ENCODE measurements at places on chromosomes 4 and X.

DNA sequence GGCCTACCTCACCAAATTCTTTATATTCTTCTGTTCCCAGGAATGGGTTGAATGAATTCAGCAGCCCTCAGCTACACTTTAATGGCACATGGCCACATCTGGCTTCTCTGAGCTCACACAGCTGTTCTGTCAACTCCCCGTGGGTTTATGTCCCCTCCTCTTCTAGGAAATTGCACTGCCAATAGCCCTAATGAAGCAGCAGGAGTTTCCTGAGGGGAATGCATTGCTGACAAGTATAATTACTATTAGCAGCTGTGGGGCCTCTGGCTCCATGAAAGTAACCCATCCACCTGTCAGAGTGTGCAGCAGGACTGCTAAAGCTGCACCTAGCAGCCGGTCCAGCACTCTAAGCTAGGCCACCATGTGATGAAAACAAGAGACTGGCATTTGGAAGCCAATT, 50.3 kb downstream of the FTHL17 start:
- no peak for DNase-seq

GRCh38 chr4:37757761-37758160, 68.7 kb upstream of the PGM2 start:
- DNase-seq: no peak

DNA sequence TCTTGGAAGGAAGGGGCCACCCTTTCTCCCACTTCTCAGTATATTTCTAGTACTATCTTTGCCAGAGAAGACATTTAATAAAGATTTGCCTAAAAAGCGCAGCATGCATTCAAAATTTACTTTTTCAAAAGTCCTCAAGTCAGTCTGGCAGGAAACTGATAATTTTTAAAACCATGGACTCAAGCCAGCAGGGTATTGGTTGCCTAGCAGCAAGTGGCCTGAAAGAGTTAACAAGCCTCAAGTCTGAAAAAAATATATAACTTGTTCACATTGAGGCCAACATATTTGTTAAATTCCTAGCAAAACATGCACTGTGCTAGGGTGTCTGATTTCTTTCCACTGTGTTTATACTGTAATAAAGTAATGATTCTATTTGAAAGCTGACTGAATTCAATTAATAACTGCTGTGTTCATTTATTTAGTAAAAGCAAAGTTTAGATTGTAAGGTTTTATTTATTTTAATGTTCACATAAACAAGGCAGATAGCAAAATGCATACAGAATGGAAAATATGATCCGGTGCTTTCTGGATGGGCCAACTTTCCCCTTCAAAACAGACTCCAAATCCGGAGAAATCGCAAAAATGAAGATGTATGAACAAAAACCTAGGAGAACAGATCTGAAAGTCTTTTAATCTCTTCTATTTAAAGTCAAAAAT, 218.5 kb upstream of the FGF13 start:
- no peak for DNase-seq

DNA sequence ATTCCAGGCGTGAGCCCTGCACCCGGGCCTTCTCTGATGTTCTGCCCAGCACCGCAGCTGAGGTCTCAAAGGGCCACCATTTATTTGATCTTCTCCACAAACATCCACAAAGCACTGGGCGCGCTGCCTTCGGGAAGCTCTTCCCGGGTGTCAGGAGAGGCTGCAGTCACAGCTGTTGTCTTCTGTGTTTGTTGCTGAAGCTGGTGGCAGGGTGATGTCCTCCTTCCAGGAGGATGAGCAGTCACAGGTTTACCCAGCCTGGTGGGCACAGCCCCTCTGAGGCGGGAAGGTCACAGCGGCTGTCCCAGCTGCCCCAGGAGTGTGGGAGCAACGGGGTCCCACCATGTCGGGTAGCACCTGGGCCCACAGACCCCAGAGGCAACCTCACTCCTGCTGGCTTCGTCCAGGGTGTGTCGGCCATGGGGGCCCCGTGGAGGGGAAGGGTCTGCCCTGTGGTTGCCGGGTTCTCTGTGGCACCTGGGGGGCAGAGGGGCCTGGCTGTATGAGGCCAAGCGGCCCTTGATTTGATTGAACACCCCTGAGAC, 27.6 kb downstream of the FGFRL1 start:
- DNase-seq: no peak

- no peak for DNase-seq
These were observed 349.6 kb upstream of the FTHL17 start for GRCh38 chrX:31421441-31421840.

GRCh38 chr4:3365326-3365725, 72.5 kb downstream of the RGS12 start:
- no peak for DNase-seq

- no peak for DNase-seq
These were observed 1537.8 kb upstream of the PABPC4L start for GRCh38 chr4:135739354-135739753.

DNA sequence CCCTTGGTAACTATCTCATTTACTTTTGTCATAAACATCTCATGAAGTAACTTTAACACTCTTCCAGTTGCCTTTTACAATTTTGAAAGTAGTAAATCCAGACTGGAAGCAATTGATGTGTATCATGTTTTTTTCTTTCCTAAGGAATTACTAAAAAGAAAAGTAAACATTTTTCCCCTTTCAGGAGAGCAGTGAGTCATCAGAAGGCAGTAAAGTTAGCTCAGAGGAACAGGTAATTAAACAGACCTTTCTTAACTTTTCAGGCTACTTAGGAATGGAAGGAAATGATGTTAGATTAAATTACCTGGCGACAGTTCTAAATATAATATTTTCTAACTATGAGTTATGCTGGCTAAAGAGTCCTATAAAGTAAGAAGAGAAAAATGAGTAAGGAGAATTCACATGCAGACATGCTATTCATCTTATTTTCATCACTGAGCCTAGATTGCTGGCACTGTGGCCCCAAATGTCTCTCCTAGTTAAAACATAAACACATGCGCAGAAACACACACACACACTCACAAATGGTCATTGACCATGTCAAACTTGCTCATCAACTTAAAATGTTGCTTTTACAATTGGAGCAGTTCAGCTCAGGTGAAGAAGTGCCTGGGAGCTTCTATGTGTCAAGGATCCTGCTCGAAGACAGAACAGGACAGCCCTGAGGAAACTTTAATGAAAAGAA, 9.3 kb downstream of the DMP1 start:
- no peak for DNase-seq

DNA sequence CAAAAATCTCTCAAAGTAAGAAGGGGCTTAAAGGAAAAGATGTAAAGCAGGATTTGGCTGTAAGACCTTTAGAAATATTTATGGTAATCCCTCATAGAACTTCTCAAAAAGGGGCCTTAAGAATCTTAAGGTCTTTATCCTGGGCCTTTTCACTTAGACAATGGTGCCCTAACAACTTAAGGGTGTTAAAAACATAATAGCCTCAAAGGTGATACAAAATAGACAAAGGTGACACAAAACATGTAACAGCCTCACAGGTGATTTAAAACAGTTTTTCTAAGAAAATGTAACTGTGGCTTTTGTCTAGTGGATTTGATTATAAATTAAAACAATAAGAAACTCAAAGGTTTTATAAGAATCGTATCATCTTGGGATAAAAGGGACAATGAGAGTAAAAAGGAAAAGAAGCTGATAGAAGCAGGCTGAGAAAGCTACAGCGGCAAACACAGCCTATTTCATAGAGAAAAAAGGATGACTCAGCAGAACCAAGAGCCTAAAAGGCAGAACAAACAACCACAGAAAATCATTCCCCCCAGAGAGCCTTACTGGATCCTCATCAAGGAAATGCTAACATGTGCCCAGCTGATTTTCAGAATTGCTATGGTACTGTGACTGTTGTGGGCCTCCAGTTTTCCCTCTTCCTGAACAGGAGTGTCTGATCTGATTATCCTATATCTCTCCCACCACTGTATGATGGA, 164.3 kb downstream of the STPG2 start:
- DNase-seq: no peak

GRCh38 chr4:107252571-107252970, 216.5 kb upstream of the DKK2 start:
- DNase-seq: no peak

DNA sequence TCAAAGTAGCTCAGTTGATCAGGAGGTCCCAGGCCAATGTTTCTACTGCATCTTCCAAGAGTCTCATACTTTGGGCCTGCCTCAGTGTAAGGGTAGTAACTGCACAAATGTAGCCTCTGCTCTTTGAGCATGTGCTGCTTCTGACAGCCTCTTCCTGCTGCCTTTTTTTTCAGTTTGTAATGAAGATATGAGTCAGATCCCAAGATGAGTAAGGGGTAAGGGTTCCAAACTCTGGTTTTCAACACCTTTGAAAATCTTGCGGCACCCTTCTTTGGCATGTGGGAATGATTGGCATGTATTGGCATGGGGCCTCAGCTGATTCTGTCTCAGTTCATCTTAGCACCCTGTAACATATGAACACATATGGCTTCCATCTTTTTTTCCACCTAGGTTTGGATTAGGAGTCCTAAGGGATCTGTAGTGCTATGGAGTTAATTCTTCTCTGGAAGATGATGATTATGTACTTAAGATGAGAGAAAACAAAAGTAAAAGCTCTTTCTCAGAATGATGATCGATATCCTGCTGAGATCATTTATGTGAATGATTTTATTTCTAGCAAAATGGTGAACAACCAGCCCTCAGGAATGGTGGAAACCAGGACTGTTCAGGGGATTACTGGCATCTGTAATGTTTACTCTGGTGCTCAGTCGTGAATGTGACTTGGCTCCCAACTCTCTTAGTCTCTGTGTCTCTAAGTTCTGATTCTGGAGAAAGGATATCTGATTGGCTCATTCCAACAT, 118.7 kb upstream of the PRPS2 start:
- no peak for DNase-seq

GRCh38 chr4:121633653-121634052, 63.1 kb downstream of the ANXA5 start:
- no peak for DNase-seq

- no peak for DNase-seq
These were observed 66.9 kb upstream of the C4orf50 start for GRCh38 chr4:6085028-6085690.

DNA sequence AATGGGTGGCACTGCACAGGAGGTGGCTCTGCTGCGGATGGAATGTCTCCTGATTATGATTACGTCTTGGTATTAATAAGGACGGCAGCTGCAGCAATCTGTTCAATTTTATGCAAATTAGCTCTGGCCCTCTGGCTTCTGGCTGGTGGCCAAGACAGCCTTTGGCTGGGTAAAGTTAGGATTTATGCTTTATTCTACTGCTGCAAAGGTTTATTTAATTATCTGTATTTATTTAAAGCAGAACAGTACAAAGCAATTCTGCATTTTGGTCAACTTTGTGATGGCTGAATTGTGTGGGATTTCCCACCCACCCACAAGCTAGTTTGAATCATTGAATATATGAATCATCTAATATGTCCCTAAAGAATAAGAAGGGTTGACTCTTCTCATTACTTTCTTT, 745.6 kb upstream of the FAM241A start:
- DNase-seq: no peak

GRCh38 chr4:479972-480371, 19.0 kb downstream of the ZNF721 start:
- DNase-seq: no peak

GRCh38 chr4:118947095-118947494, 58.4 kb downstream of the SYNPO2 start:
- DNase-seq: no peak

GRCh38 chr4:159334461-159334860, 231.6 kb downstream of the RAPGEF2 start:
- no peak for DNase-seq

DNA sequence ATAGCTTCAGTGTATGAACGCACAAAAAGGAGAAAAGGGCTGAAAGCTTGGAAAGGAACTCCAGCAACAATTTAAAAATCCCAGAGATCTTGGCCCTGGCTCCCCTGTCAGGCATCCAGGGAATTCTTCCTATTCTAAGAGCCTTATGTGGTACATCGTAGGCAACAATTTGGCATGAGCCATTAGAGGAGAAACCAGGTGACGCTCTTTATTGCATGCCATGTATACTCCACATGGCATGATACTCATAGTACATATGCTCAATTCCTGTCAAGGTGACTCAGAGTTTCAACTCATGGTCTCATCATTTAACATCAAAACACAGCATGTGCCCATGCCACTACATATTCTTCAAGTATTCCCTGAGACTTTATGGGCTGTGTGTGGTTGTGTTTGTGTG, 191.3 kb downstream of the OR13H1 start:
- no peak for DNase-seq

GRCh38 chr4:10552591-10553280, 95.5 kb upstream of the ZNF518B start:
- no peak for DNase-seq

- DNase-seq: no peak
These were observed 74.8 kb downstream of the HMGB2 start for GRCh38 chr4:173259310-173259709.

DNA sequence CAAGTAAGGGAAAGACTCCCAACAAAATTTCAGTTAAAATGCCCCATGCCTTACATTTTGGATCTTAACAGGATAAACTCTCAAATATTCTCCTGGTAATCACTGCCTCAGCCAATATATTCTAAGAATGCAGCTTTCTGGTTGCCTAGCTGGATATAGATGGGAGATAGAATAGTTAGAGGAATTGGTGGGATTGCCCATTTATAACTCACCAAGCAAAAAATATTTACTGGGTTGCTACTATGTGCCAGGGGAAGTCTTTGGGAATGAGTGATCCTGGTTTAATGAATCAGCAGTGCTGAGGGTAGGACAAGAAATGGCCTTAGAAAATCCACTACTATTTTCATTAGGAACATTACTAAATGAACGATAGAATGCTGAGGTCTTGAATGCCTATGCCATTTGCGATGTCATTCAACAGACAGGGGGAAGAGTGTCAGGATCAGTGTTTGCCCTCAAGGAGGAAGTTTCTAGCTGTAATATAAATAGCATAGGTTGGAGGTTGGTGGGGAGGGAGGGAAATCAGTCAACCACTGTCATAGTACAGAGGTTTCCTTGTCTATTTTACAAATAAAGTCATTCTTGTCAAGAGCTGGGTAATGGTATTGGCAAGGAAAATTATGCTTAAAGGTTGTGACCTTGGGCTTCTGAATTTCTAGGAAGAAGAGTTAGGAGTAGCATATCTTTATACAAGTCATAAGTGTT, 63.5 kb downstream of the ENOPH1 start:
- DNase-seq: no peak

GRCh38 chrX:124035657-124036056, 74.2 kb downstream of the STAG2 start:
- DNase-seq: no peak

- no peak for DNase-seq
These were observed 65.2 kb upstream of the TLR3 start for GRCh38 chr4:186003746-186004145.

DNA sequence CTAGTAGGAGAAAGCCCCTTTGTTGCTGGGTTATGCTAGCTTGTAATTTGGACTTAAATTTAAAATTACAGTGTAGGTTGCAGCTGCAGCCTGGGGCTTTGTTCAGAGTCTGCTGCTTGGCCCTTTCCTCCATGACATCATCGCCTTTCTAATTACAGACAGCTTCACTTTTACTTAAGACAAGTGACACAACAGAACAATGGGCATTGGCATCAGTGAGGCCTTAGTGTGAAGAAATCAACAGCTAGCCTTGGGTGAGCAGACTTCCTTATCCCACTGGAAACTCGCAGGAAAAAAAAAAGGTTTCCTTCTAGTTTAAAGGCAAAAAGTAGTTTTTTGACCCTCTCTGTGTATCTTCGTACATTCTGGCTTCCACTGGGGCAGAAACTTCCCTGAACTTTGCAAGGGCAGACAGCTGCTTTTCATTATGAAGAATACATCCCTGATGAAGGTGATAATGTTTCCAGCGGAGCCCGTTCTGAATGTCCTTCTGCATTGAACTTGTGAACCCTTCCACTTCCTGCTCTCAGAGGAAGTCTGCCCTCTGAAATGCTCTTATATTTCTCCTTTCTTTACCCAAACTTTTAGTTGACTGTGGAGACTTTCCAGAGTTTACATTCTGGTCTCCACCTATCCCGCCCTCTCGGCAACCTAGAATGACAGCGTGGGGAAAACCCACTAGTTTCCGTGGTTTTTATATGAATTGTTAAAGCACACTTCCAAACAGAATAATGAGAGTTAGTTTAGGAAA, 123.2 kb upstream of the FAM9C start:
- no peak for DNase-seq

Data from cerebellum (tissue), 4 donors.